ENCODE measurements at places on chromosomes 11 and 22.

DNA sequence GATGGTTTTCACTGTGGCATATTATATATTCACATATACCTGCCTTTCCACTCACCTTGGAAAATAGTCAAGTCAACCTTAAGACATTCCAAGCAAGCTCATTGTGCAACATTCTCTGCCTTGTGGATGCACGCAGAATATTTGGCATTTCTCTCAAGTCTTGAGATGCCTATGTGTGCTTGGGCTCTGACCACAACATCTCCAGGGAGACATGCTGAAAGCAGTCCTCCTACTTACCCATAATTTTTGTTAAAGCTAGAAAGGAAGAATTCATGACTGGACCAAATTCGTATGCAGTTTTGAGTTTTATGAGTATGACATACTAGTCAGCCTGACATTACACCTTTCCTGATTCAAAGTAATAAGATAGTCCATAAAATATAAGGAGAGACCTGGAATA, 684.0 kb downstream of the OPCML start:
- DNase-seq: no peak

DNA sequence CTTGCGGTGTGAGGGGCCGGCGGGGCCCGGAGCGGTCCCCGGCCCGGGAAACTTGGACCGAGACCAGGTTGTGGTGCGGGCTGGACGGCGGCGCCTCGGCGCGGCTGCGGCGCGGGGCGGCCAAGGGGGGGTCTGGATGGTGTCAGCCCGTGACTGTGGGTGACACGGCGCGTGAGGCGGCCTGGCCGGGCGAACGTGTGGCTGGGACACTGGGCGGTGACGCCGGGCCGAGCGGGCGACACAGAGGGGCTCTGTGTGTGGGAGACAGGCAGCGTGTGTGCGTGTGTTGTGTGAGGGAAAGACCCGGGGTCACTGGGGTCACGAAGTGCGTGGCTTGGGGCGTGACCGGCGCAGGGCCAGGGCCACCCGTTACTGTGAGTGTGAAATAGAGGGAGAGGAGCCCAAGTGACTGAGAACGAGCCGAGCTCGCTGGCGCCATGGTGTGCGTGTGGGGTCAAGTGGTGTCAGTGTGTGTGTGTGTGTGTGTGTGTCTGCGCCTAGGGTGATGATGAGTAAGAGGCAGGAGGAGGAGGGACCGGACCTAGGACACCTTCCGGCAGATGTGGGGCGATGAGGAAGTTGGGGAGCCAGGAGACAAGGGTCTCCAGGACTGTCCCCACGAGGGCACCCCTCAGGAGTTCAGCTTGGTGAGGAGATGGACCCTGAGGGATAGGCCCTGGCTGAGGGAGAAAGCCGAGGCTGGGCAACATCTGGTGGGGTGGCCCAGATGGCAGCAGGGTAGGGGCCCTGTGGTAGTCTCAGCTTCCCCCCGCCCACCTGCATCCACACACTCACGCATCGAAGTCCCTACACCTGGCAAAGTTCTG, 817 bp downstream of the RELT start:
- peak; percentile 11 for DNase-seq

- no peak for DNase-seq
Measured at GRCh38 chr11:9605742-9606141, 32.3 kb downstream of the WEE1 start.

DNA sequence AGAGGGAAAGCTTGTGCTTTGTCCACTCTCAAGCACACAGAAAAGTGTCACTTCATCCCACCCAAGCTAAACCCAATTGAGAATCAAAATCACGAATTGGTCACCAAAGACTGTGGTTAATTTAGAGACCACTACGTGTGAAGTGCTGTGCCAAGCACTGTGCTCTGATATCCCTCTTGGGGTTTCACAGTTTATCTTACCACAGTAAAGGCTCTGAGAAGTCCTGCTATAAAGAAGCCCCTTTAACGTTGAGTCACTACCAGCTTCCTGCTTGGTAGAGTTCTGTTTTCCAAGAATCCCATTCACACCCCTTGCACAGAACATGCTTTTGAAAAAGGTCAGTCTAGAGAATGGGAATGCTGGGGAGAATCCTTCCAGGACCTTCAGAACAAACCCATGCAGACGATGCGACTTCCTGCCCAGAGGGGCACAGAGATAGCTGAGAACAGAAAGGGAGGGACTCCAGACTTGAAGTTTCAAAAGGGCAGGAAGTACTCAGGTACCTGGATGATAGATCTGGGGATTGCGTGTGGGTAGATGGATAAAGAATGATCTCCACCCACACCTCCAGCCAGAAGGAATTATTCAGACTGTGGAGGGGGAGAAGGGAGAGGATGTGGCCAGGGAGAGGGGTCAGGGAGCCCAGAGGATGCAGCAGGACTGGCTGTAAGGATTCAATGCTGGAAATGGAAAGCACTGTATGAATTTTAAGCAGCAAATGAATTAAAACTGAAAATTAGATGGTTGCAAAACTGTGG, 18.1 kb upstream of the TSPAN18 start:
- no peak for DNase-seq

GRCh38 chr22:44975427-44976262, 34.2 kb downstream of the PHF21B start:
- DNase-seq: peak; percentile 5

DNA sequence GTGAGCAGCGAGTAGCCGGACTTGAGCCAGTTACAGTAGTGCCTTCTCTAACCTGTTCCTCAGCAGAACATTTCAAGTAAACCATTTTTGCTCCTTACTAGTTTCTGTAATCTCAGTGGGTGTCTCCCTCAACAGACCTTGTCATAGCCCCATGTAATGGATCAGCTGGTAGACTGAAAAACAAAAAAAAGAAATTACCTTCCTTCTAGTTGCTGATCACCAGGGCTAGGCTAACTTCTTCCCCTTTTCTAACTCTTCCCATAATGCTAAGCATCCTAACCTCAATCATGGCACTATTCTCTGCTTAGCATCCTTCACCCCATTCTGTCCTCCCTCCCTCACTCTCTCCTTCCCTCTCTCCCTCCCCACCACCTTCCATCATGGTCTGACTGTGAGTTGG, 35.8 kb upstream of the CBX6 start:
- no peak for DNase-seq

DNA sequence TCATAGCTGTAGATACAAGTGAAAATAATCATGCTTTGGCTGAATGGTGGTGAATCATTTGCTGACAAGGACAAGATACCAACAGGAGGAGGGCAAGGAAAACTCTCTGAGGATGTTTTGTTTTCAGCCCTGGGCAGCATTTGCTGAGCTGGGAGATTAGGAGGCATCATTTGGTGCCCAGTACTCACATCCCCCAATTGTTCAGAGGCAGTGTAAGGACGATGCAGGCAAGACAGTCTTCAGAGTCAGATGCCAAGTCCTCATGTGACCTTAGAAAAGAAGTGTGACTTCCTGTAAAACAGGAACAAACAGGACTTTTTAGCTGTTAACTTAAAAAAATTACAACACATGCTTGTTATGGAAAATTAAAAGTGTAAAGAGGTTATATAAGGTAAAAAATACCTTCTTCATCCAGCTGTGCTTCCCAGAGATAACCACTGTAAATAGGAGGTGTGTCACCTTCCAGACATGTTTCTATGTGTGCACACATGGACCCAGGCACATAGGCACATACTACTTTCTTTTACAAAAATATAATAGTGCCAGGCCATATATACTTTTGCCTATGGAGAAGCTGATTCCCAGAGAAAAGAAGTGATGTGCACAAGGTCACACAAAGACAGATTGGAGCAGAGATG, 18.0 kb downstream of the CNTF start:
- no peak for DNase-seq

- DNase-seq: no peak
Measured at GRCh38 chr11:12698048-12698447, 23.8 kb downstream of the TEAD1 start.

DNA sequence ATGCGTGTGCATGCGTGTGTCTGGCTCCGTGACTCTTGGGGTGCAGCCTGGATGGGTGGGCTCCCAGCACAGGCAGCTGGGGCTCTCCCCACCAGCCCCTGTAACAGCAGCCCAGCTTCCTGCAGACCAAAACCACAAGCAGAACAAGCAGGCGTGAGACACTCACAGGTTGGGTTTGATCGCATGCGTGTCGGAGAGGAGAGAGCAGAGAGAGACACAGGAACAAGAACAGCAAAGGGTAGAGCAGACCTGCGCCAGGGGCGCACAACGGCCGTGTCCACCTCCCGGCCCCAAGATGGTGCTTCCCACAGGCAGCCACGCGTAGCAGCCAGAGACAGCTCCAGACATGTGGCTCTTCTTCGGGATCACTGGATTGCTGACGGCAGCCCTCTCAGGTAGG, at the start of gene CD6:
Gene CD6, plus strand, starts transcription at position 161 of the 400 bp plus-strand sequence. Its CDS starts 186 bp downstream, at position 347.
- DNase-seq: no peak

DNA sequence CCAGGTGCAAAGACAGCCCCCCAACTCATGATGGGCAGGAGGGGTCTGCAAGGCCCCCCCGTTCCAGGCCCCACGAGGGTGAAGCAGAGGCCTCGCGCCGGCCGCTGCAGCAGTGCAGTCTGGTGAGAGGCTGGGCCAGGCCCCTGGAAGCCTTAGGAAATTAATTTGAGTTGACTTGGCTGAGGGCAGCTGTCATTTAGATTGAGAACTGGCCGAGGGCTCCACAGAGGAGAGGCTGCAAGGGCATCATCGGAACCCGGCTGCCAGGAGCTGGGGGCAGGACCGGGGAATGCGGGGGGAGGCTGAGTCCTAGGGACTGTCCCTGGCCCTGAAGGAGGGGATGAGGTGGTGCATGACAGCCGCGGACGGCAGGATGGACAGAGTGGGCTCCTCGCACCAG, 39.9 kb downstream of the MN1 start:
- DNase-seq: no peak

DNA sequence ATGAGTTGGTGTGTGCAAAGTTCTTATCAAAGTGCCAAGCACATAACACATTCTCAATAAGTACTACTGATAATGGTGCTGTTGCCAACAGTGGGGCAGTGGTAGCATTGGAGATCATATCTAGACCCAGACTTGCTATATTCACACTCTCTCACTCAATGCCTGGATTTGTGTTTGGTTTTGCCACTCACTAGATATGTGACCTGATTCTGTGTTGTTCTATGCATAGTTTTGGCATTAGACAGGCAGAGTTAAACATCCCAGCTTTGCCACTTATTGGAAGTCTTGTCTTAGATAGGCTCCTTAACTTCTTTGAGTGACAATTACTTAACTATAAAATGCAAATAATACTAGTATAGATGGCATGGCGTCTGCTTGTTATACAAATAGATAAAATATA, 642.6 kb upstream of the CCDC179 start:
- DNase-seq: no peak

DNA sequence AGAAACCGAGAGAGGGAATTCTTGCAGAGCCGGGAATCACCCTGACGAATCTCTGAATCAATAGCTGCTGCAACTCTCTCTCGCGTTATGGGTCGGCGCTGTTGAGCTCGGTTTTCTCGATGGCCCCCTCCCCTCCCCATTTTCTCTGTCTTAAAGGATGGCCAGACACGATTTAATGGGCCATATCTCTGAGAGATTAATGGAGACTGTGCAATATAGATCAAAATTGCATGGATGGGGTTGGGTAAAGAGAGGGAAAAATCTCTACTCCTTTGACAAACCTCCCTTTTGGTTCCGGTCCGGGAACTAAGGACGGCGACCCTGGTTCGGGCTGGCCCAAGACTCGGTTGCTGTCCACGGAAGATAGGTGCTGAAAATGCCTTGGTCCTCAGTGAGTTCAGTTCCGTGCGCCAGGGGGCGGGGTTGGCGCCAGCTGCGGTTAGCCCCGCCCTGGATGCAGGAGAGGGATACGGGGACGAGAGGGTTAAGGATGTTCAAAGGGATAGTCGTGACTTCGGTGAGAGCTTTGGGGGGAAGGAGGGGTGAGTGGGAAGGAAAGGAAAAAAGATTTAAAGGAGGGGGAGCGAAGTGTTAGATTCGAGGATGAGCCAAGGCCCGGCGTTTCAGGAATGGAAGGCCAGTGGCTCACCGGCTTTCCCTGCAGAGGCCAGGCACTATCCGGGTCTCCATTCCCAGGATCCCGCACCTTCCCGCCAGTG, 103.6 kb upstream of the HSD17B12 start:
- no peak for DNase-seq

- no peak for DNase-seq
Measured at GRCh38 chr11:121588747-121589146, 136.0 kb upstream of the SORL1-AS1 start.

DNA sequence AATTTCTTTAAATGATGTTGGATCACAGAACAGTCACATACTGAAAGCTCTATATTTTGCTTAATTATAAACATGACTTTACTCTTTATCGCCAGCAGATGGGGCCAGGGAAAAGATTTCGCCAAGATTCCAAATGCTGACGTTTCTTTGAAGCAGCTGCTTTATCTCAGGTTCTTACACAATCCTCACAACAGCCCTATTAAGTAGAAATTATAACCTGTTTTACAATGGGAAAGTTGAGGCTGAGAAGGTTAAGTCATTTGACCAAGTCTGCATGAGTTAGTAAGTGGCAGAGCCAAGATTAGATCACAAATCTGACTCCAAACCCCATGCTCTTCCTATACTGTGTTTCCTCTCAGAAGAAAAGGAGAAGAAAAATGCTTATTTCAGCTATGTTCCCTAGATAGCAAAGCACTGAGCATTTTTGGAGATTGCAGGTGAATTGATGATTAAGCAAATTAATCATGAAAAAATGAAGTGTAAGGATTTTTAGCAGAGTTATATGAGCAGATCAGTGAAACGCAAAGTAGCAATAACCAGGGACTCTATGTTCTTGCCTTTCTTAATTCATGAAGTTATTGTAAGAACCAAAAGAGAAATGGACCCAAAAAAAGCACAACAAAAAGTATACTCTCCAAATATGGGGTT, 79.0 kb downstream of the AASDHPPT start:
- DNase-seq: no peak

DNA sequence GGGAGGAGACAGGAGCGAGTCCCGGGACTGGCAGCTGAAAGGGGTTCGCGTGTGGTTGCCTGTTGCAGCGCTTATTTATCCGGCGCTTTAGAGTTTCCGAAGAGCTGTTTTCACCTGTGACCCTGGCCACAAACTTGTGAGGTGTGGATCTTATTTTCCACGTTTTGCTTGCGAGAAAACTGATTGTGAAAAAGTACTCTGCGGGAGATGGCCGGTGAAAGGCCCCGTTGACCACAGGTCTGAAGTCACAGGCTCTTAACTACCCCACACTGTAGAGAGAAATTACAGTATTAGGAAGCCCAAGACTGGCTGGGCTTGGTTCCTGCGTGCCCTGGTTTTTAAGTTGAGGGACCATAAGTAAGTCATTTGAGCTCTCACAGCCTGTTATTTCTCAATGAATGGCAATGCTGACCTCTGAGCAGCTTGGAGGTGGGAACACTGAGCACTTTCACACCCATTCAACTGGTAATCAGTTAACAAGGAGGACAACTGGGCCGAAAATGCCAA, 379 bp upstream of the RAB38 start:
- DNase-seq: no peak

DNA sequence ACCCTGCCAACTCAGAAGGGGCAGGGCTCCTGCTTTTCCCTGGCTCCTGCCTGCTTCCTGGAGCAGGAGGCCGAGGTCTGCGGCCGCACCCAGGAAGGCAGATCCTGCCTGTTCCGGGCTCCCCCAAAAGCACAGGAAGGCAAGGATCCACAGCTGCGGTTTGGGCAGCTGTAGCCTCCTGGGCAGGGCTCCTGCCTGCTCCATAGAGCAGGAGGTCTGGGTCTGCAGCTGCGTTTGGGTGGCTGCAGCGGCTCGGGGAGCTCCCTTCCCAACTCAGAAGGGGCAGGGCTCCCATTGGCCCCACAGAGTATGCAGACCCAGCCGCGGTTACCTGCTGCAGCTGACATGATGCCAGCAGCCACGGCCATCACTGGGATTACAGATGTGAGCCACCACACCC, 5.5 kb downstream of the UPK2 start:
- DNase-seq: no peak

All from stimulated activated CD4-positive, alpha-beta T cell treated with anti-CD3 and anti-CD28 coated beads, Interleukin-1b, Interleukin-23, amount 100 ng/mL, for 1 hour (primary cell).